Stomach (tissue), 19 donors: ENCODE measurements at places on chromosomes 13 and 19.

- no peak for DNase-seq
Observed at GRCh38 chr13:25300861-25301346, 521 bp upstream of the NUP58 start.

- no peak for DNase-seq
Observed at GRCh38 chr19:3868770-3869456, at the start of gene ZFR2. TSS of gene ZFR2 (minus strand) at chr19:3869038. CDS start at chr19:3869017, 21 bp downstream.

- no peak for DNase-seq
Observed at GRCh38 chr13:93080587-93080986, 146.0 kb upstream of the GPC6 start.

- no peak for DNase-seq
Observed at GRCh38 chr13:49044008-49044407, 68.3 kb downstream of the FNDC3A start.
